Foreskin keratinocyte (primary cell): ENCODE measurements at places on chromosomes 11 and 22. TPM values are rescaled to one million over a fixed set of nuclear protein-coding genes. Genes with fewer than 3 reads are reported as not detected.

The EMSY gene
- 11.5 and 11.8 TPM in 2 replicates for total RNA-seq

The SLC6A5 gene
- not detected in 2 replicates for total RNA-seq

The CSF2RB gene
- not detected in 2 replicates for total RNA-seq

The OR52N4 gene
- not detected in 2 replicates for total RNA-seq

The ACAT1 gene
- 48.3 and 53.3 TPM in 2 replicates for total RNA-seq

The PLEKHB1 gene
- not detected in 2 replicates for total RNA-seq

The CD3G gene
- not detected in 2 replicates for total RNA-seq

The MTMR2 gene
- total RNA-seq: 38.4 and 39.2 TPM in 2 replicates

The TRMT112 gene
- 386 and 447 TPM in 2 replicates for total RNA-seq

The YPEL4 gene
- not detected in 2 replicates for total RNA-seq

The C11orf24 gene
- 42.7 and 45.2 TPM in 2 replicates for total RNA-seq

The VWCE gene
- 0.25 and 0.48 TPM in 2 replicates for total RNA-seq

The PDGFD gene
- total RNA-seq: 0.11 and 0.20 TPM in 2 replicates

The DNAJB13 gene
- total RNA-seq: 0.07 TPM in 1 of 2 replicates, not detected in the other

The CCND1 gene
- total RNA-seq: 109 and 138 TPM in 2 replicates

The ROBO4 gene
- total RNA-seq: 1.5 and 6.4 TPM in 2 replicates

The NLRP10 gene
- 2.0 and 3.1 TPM in 2 replicates for total RNA-seq

The TEX54 gene
- not detected in 2 replicates for total RNA-seq

The OR52E4 gene
- not detected in 2 replicates for total RNA-seq

The FGF4 gene
- not detected in 2 replicates for total RNA-seq

The BRSK2 gene
- total RNA-seq: 0.18 and 0.34 TPM in 2 replicates
